ENCODE measurements at places on chromosomes 12 and 14. TPM values are rescaled to one million over a fixed set of nuclear protein-coding genes. Genes with fewer than 3 reads are reported as not detected.

DNA sequence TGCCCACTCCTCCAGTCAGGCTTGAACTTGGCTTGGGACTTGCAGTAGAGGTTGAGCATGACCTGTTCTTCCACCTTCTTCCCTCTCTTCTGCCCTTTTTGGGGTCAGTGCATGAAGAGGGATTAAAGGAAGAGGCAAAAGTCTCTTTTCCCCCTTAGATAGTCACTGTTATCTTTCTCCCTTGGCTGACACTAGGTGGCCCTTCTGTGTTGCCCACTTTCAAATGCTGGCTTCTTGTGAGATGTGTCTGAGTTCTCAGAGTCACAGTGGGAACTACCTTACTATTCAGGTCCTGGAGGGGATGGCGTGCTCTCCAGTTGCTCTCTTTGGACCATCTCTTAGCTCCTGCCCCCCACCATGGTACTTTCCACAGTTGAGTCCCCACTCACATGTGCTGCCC is 73.6 kb downstream of the GPR65 start:
- DNase-seq, result no peak

Gene DIO3
- polyA plus RNA-seq, result 3.1 TPM

DNA sequence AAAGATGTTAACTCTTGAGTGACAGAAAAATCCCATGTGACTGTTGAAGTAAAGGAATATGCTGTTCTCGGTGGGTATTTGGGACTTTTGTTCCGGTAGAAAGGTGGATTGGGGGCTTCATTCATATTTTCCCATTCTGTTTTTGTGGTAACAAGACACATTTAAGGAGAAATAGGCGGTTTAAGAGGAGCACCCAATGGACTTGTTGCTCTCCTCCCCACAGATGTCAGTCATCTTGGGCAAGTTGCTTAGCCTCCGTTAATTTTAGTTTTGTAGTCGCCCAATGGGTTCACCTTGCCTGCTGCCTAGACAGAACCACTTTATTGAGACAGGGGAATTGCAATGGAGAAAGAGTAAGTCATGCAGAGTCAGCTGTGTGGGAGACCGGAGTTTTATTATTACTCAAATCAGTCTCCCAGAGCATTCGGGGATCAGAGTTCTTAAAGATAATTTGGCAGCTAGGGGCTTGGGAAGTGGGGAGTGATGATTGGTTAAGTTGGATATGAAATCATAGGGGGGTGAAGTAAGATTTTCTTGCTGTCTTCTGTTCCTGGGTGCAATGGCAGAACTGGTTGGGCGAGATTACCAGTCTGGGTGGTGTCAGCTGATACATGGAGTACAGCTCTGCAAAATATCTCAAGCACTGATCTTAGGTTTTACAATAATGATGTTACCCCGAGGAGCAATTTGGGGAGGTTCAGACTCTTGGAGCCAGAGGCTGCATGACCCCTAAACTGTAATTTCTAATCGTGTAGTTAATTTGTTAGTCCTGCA is 50.3 kb downstream of the SLC38A1 start:
- DNase-seq, result no peak

DNA sequence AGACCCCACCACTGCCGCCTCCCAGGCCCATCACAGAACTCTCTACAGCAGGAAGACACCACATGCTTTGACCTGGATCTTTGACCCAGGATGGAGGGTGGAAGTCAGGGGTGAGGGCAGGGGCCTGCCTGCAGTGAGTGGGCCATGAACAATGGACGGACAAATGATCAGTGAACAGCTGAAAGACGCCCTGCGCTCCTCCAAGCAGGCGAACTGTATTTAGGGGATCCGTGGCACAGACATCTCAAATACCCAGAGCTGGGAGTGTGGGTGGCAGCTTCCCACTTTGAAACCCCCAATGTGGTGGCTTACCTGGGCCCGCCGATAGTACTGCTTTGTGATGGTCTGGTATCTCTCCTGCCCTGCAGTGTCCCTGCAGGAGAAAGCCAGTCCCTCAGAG is 8.7 kb upstream of the GPX2 start:
- DNase-seq, result no peak

Gene GNPNAT1
- 14.1 TPM for polyA plus RNA-seq

DNA sequence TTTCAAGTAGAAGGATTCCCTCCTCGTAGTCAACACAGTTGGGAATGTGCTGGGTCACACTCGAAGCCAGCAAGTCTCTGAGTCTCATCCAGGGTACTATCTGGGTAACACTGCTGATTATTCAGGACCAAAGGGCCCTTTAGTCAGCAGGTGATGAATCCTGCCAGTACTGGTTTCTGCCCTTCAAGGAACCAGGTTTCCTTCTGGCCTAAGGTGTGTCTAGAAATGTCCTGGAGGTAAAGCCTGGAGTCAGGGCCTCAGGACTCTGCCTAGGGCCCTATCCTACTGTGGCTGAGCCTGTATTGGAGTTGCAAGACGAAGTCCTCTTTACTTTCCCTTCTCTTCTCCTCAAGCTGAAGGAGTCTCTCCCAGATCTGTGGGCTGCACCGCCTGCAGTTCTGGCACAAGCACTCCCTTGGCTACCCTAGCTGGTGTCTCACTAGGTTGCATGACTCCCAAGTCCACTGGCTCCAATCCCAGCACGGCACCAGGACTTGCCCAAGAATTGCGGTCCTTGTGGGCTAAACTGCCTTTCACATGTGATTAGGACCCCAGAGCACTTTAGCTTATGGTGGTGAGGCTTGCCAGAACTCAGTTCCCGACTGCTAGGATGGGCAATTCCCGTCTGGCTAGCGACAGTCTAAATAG is 193.7 kb upstream of the PDE3A start:
- no peak for DNase-seq

Gene LMO3
- 0.95 TPM for polyA plus RNA-seq

- DNase-seq, result peak; percentile 41
Measured at GRCh38 chr12:127925971-127926370, 341.0 kb upstream of the TMEM132C start.

GRCh38 chr12:10226086-10226485 is 13.4 kb downstream of the GABARAPL1 start:
- DNase-seq, result no peak

All from forelimb muscle (tissue), 1 donor.